Right renal pelvis (tissue), 4 donors: ENCODE measurements at places on chromosomes 16 and 17. TPM values are rescaled to one million over a fixed set of nuclear protein-coding genes. Genes with fewer than 3 reads are reported as not detected.
A peak's percentile ranks its signal among the peaks of the same experiment; 100 is the strongest.

GRCh38 chr17:75803883-75804282 lies 19.3 kb downstream of the UNK start:
- DNase-seq = no peak

BCL6B gene
- polyA plus RNA-seq = 28.6 TPM

DNA sequence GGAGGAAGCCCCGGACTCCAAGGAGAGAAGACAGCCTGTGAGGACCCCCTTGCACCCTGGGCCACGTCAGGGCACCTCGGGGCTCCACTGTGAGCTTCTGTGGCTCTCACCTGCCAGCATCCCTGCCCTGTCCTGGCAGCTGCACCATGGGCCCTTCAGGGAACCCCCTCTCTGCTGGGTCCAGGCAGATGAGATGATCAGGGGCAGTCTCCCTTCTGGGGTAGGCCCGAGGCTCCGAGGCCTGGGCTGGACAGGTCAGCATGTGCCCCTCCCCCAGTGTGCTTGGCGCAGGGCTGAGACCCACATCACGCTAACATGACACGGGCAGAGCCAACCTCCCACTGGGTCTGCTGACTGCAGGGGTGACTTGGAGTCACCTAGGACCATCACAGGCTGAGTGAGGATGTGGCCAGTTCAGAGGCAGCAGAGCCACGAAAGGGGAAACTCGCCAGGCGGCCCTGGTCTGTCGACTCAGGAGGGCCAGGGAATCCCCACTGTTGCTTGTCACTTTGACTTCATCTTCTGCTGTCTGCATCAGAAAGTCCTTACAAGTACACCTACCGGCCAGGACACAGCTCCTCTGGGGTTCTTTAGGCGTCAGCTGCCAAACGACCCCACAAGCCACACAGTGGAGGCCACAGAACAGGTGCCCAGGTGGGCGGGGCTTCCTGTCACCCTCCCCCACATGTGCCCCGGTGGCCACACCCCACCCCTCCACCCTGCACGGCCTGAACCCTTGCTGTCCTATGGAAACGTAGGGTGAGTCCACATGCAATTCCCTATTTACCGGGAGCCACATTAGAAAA lies 2.2 kb downstream of the GALNS start:
- no peak for DNase-seq

- DNase-seq = no peak
Measured at GRCh38 chr16:55569025-55569424, 2.5 kb downstream of the CAPNS2 start.

- DNase-seq = no peak
Measured at GRCh38 chr17:55988861-55989260, 164.4 kb upstream of the ANKFN1 start.

DNA sequence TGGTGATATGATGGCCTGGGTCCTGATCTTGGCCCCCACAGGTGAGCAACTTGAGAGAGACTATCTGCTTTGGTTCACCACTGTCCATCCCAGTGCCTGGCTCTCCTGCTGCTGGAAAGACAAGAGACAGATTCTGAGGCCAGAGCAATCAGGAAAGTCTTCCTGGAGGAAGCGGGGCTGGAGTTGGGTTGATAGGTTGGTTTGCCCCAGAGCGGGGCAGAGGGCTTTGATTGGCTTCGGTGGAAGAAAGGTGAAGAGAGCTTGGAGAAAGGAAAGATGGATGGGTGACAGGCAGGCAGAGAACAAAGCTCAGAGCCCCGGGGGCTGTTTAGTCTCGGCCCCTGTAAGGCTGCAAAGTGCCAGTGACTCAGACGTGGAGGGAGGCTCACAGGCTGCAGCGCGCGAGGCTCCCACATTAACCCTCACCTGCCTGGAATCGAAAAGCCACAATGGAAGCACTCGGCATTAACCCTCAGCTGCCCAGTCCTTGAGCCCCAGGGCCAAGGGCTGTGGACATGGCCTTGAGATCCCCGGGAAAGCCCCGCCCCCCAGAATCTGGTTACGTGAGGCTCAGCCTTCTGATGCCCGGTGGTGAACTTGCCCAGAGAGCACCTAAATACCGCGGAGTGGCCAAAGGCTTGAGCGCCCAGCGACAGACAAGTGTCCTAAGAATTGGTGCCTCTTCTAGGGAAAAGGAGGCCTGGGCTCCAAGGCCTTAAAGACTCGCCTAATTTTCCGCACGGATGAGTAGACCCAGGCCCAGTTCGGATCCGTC lies 996 bp upstream of the CPNE2 start:
- no peak for DNase-seq

DNA sequence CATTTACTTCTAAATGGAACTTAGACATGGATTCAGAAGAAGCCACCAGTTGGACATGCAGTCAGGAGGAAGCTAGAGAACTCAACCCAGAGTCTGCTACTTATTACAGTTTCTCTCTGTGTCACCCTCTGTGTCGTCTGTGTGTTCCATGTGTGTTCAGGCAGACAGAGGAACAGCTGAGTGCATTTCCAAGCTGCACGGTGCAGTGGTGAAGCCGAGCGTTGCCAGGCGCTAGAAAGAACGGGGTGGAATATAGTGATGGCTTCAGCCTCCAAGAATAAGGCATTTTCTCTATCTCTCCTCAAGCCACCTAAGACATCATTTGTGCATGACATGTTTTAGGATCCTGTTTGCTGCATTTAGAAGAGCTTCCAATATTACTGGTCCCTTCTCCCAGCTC lies 101.1 kb upstream of the CCL2 start:
- no peak for DNase-seq

TP53TG3F gene
- 0.05 TPM for polyA plus RNA-seq

GGT6 gene
- polyA plus RNA-seq = 6.1 TPM

DNA sequence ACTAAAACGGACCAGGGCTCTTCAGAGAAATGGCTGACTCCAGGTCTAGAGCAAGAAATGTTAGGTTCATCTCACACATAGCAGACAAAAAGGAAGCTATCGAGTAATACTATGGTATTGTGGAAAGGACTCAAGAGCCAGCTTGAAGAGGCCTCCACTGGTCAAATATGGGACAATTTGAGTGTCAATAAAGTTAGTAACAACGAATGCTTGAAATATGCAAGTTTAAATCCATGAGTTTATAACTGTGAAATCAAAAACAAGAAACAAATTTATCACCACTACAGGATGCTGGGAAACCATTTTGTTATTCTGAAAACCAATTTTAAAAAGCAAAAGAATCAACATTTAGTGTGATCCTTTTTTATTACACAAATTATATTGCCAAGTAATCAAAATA lies 50.4 kb upstream of the ANKFY1 start:
- no peak for DNase-seq

DNA sequence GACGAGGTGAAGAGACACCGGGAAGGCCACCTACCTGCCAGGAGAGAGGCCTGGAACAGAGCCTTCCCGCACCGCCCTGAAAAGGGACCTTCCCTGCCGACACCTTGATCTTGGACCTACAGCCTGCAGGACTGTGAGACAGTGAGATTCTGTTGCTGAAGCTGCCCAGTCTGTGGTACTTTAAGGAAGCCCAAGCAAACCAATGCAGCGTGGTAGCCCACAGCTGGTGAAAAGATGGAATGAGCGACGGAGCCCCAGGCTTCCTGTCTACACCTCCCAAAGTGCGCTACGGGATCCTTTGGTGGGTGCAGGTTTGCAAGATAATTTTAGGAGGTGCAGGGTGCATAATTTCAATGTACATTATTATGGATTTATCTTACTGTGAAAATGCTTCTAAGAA lies 33.9 kb downstream of the TNFRSF13B start:
- DNase-seq = no peak

KRT33A gene
- polyA plus RNA-seq = not detected

- no peak for DNase-seq
Measured at GRCh38 chr16:89346869-89347268, 129.4 kb downstream of the ZNF778 start.

GRCh38 chr17:17080181-17080631 lies 37.9 kb downstream of the MPRIP start:
- DNase-seq = no peak

DNA sequence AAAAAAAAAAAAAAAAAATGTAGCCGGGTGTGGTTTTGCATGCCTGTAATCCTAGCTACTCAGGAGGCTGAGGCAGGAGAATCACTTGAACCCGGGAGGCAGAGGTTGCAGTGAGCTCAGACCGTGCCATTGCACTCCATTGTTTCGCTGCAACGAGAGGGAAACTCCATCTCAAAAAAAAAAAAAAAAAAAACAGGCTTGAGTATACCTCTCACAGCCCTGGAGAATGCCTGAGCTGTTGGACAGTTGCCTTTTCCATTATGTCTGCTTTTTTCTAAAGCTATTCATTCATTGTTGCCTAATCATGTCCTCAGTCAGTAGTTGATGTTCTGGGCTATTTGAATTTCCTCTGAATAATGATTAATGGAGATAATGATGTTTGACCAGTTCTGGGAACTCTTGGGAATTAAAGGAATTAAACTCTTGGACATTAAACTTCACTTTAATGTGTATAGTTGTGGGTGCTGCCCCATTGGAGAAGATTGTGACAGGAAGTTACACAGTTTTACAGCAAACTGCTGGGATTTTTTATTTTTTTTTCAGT lies 11.8 kb downstream of the HMOX2 start:
- no peak for DNase-seq

DNA sequence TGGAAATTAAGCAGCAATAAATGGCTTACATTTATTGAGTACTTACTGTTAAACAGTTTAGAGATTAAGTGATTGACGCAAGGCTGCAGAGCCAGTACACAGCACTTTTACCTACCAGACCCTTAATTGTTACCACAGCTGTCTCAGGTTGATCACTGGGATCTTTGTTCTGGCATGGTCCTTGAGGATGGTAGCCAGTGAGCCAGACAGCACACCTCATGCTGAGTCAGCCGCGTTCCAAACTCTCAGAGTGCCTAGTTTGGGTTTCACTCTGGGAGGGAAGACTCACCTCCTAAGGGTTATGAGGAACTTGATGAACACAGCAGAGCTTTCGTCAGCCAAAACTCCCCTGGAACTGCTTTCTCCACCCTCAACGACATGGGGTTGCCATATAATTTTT lies 20.4 kb downstream of the CDH3 start:
- DNase-seq = no peak

RMI2 gene
- 36.6 TPM for polyA plus RNA-seq

DNA sequence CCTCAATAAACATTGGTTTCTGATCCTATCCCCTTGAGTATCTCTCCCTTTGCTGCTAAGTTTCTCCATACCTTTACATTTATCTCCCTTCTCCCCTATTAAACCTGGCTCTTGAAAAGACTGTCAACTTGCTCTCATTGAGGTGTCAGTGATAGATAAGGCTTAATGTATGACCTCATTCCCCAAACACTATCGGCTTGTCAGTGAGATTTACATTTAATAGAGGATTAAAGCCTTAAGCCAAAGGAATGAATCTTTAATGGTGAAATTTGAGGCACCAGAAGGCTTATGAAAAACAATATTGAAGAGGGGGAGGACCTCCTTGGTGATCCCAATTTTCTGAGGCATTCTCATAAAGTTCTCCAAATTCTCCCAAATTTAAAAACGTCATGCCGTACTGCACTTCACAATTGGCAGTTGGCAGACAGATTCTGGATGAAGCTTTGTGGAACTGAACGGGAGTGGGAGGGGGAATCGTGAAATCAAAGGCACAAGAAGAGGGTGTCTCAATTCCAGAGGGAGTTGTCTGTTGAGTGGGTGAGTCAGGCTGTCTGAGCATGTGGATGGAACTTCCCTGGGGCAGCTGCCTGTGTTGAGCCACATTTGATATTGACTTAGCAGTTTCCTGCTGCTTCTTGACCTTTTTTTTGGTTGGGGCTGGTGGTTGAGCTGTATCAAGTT lies 478.8 kb downstream of the NPIPA7 start:
- no peak for DNase-seq

FNDC8 gene
- polyA plus RNA-seq = not detected

DNA sequence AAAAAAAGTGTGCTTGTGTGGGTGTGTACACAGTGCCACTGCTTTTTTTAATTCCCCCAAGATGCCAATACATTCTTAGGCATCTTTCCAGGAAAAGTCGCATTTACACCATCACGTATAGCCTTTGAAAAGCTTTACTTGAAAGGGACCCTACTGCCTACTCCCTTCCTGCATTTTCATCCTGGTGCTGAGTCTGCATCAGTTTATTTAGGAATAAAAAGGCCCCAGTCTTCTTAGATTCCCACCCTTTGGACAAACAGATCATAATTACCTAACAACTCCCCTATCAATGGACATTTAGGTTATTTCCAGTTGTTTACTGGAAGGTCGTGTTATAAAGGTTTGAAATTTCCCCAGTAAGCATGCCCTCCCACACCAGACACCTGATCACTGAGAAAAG lies 54.9 kb downstream of the CLEC16A start:
- no peak for DNase-seq

DNA sequence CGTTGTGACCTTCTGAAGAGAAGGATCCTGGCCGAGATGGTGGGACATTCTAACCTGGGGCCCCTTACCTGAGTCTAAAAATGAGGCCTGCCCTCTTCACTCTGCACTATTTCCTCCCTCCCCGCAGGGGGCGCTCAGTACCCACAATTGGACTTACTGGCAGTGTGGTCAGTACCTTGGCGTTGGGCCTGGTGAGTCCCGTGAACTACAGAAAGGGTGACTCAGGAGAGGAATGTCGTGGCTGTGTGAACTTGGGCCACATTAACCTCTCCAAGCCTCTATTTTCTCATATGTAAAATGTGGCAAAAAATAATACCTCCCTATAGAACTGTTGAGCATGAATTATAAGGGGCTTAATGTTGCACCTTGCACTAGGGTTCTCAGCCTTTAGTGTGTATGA lies 3.9 kb downstream of the RSAD1 start:
- peak; percentile 73 for DNase-seq

CHD9NB gene
- polyA plus RNA-seq = 10.7 TPM

GRCh38 chr17:50188531-50188920 lies 12.9 kb downstream of the COL1A1 start:
- no peak for DNase-seq

DNA sequence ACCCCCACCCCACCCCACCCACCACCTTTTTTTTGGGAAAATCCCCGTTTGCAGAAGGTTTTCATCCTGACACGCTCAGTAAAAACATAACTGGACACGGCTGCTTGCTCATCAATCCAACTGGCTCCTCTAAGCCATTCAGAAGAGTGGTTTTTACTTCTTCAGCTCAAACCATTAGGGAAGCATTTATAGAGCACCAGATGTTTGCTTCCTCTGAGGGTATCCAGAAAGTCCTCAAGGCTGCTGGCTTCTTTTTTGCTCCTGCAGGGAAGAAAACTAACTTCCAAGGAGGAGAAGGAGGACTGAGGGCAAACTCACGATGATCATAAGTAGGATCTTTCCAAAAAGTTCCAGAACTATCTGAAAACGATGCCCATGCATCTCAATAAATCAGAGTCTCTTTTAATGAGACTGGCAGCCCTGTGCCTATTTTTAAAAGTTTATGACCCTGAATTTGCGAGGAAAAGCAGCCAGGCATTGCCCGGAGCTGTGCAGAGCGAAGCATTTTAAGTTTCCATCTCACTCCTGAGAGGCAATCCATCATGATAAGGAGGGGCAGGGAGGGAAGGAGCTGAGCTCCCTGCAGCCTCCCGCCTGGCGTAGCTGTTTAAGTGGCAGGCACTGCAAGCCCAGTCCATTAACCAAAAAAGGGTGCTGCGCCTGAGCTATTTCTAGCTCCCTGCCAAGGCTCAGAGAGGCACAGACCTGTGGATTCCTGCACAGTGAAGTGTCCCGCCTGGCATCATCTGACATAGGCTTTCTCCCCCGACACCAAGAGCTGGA lies 146.3 kb upstream of the FOXF1 start:
- DNase-seq = no peak

- no peak for DNase-seq
Measured at GRCh38 chr17:74888469-74888868, 5.0 kb downstream of the FADS6 start.
